ENCODE measurements at places on chromosomes 5 and 9.

- no peak for DNase-seq
Measured at GRCh38 chr5:141322261-141322660, 1.7 kb upstream of the TAF7 start.

DNA sequence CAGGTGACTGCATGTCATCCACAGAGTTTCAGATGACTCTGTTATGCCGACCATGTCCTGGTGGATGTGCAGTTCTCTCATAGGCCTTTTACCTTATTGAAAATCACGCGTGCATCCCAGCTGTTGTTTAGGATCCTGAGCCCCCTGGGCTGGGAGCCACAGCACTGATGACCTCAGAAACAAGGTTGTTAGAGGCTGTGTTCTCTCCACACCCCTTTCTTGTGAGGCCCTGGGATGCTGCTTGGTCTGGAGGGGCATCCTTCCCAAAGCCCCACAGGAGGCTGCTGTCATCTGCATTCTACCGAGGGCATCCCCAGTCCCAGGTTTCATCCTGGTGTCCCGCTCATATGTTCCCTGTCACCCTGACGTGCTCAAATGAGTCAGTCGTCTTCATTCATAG is 76.5 kb upstream of the IRX4 start:
- no peak for DNase-seq

GRCh38 chr5:134046801-134047686 is 42.3 kb upstream of the VDAC1 start:
- no peak for DNase-seq

GRCh38 chr9:20659474-20659967 is 24.5 kb upstream of the FOCAD start:
- no peak for DNase-seq

DNA sequence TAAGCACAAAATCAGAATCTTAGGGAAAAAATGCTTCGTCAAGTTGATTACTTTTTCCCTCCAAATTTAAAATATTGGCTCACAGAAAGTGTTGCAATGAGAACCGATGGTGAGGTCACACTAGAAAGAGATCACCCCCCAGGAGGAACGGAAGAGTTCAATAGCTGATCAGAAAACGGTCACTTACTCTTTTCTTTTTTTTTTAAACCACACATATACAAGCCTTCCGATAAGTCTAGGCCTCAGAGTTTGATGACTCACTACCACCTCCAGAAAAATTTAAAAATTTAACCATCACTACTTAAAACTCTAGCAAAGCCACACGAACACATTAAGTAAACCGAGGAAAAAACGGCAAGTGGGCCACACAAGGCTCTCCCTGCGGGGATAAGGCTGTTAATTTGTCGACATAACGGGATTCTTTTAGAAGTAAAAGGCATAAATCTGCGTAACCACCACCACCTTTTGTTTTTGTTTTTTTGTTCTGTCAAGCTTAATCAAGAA is 1.2 kb downstream of the SURF4 start:
- no peak for DNase-seq

- DNase-seq: no peak
Measured at GRCh38 chr5:89407054-89407453, 524.1 kb upstream of the MEF2C start.

GRCh38 chr5:82925061-82925411 is 152.2 kb downstream of the TMEM167A start:
- DNase-seq: no peak

DNA sequence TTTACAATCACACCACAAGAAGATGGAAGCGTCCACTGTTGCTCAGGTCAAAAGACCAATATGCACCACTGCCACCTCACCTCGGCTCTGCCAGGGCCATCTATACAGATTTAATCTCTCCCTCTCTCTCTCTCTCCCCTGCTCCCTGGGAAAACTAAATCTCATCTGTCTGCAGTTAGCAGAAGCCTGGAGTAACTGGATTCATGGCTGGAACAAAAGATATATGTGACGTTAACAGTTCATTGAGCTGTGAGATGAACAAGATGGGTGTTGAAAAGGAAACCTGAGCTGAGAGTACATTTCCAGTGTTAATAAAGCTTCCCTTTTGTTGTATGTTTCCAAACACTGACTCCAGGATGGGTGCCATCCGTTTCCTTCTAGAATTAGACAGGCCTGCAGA is 369.7 kb downstream of the CDK5RAP2 start:
- DNase-seq: no peak

DNA sequence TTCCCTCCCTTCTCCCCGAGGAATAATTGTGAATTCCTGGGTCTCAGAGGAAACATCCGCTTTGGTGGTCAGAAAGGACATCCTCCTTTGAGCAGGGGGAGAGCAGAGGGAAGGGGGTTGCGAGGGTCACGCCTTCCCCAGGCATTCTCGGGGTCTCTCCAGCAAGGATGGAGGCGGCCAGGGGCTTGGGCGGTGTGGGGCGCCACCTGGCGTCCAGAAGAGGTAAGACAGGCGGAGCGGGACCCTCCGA is 129.1 kb downstream of the KCNIP1 start:
- DNase-seq: no peak

- DNase-seq: no peak
Measured at GRCh38 chr5:67221487-67222242, 25.1 kb upstream of the CD180 start.

GRCh38 chr5:159609359-159609758 is 279.1 kb upstream of the IL12B start:
- no peak for DNase-seq

DNA sequence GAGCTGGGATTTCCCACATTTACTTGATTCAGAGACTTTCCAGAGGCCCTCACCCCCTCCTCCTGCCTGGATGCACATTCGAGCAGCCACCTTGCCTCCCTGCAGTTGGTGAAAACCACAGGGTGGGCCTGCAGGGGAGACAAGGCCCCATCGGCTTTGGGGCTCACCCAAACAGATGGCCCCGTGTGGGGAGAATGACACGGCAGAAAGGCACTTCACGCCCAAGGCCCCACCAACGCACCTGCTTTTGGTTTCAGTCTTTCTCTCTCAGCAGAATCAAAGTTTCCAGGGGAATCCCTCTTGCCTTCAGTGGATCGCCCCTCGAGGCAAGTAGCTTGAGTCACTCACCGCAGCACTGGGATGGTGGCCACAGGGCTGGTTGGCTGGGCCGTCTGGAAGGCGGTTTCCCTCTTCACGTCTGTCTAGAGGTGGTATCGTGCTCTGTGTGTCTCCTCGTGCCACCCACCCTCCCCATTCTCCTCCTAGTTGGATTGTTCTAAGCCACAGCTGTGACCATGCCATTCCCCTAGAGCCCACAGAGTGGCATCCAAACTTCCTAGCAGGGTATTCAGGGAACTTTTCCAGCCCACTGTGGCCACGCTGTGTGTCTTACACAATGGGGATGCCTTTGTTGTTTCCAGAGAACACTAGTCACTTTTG is 31.8 kb downstream of the SEC61B start:
- no peak for DNase-seq

GRCh38 chr9:99038484-99038820 is 66.5 kb upstream of the TGFBR1 start:
- no peak for DNase-seq

DNA sequence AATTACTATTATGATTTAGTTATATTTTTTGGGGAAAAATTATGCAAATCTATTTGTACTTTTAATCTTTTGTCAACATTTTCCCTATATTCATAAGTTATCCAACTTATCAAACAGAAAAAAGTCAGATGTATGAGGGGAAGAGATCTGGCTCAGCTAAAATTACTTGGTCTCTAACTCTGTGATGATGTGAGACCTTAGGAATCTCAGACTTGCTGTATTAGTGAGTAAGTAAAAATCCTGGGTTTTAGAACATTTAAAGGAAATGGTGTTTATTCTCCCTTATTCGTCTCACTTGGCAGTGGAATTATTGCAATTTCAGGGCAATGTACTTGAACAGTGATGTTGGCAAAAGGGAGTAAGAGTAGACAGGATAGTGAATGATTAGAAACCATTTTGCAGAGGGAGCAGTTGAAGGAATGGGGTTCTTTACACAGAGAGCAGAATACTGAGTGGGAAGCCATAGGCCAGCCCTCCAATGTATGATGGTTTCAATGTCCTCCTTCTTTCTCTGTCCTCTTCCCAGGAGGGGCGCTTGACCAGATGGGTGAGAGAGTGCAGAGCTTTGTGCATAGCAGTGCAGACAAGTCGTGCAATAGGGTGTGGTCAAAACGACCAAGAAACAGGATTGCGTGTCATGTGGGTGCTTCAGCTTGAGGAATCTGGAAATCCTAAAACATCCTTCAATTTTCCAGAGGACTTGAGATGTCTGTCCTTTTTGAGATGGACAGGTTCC is 91.7 kb downstream of the TENT4A start:
- DNase-seq: no peak

DNA sequence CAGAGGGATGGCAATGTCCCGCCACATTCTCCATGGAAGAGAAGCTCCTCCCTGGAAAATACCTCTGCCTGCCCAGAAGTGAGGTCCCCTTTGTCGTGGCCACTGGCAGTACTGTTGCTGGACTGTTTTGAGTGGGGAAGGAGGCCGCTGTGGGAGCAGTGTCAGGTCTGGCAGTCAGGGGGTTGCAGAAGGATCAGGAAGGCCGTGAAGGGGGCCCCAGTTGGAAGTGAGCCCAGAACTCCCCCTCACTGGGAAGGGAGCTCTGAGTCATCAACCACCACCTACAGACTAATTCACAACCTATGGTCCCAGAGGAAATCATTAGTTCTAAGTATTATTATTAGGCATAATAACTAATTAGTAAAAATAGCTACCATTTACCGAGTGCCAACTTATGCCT is 200.4 kb downstream of the TTLL11 start:
- no peak for DNase-seq

DNA sequence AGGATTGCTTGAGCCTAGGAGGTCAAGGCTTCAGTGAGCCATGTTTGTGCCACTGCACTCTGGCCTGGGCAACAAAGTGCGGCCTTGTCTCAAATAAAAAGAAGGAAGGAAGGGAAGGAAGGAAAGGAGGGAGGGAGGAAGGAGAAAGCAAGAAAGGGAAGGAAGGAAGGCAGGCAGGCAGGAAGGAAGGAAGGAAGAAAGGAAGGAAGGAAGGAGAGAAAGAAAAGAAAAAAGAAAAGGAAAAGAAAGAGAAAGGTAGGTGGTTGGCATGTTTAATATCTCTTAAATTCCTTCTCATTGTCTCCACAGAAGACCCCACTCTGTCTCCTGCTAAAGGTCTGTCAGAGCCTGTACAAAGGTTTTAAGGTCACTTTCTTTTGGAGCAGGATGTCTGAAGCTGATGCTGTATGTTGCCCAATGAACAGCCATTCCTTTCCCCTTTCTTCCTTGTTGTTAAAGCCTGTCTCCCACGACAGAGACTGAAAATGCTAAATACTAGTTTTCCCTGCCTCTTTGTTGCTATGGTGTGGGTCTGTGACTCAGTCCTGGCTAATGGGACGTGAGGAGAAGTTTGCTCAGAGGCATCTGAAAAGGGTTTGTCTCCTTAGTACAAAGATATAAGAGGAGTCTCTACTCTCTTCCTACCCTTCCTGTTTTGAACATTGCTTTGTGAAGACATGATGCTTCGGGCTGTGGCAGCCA is 213.3 kb downstream of the PCSK1 start:
- DNase-seq: no peak

DNA sequence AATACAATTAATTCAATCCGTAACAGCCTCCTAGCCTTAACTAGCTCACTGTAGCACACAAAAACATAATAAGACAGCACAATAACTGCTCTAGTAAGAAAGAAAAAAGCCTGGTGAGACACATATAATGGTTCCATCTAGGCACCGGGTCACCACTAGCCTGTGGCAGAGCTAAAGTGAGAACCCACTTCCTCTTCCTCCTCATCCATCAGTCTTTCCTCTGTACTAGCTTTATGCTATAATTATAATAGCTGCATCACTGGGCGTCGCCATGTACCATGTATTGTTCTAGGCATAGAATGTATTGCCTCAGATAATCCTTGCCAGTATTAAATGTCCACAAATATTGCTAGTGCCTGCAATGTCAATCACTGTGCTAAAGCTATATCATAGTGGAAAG is 23.1 kb downstream of the ADRB2 start:
- DNase-seq: no peak

All from cortex of kidney (tissue), 1 donor.